ENCODE measurements at places on chromosomes 1 and 21. TPM values are rescaled to one million over a fixed set of nuclear protein-coding genes. Genes with fewer than 3 reads are reported as not detected.

Gene PROK1
- total RNA-seq, result not detected

Gene TDRD10
- not detected for total RNA-seq

DNA sequence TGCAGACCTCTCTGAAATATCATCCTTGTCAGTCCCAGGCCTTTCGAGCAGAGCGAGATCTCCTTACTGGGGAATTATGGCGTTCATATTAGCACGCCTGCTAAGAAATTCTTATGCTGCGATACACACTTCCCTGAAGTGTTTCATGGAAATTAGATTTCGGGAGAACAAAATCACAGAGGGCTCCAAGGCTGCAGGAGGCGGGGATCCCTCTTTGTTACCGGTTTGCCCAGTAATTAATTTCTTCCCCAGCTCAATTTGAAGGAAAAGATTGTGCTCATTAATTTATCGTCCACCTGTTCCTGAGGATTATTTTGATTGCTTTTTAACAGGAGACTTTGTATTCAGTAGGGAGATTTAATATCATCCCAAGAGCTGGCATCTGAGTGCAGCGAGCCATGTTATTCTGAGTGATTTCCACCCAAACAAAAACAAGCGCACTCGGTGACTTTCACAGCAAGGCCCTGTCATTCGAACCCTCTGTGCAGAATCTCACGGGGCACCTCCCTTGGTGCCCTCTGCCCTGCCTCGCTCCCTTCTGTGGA, 202.3 kb upstream of the GALNT2 start:
- no peak for DNase-seq

DNA sequence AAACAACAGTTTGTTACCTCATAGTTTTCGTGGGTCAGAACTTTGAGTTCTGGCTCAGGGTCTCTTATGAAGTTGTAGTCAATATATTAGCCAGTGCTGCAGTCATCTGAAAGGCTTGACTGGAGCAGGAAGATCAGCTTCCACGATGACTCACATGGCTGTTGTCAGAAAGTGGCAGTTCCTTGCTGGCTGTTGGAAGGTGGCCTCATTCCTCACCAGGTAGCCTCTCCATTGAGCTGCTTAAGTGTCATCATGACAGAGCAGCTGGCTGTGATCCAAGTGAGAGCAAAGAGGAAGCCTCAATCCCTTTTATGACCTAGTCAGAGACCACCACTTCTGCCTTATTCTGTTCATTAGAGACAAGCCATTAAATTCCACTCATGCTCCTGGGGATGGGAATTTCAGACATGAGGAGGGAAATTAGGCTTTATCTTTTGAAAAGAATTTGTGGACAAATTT, 5.6 kb downstream of the OSBPL9 start:
- DNase-seq, result peak; percentile 82

Gene PRR9
- not detected for total RNA-seq

DNA sequence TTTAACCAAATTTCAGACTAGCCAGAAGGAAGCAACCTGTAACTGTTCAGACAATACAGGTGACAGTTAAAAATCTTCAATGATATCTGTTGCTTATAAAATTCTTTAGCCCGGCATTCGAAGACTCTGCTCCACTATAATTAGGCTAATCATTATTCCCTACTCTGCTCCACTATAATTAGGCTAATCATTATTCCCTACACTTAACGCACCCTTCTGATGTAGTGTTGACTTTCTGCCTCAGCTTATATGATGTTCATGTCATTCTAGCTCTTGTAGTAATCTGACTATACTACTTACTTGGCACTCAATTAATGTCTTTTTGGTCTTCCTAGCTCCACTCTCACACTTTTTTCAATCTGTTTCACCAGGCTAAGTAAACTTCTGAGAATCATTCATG, 13.3 kb downstream of the TESK2 start:
- DNase-seq, result no peak

Gene SHISA4
- 56.1 TPM for total RNA-seq

Gene CELA2A
- total RNA-seq, result not detected

Gene NTRK1
- total RNA-seq, result 0.10 TPM

Gene STIL
- 34.3 TPM for total RNA-seq

- no peak for DNase-seq
These were observed 228.6 kb downstream of the DSCAM start for GRCh38 chr21:40618191-40618973.

- no peak for DNase-seq
These were observed 28.2 kb downstream of the RUNX1 start for GRCh38 chr21:35020902-35021301.

DNA sequence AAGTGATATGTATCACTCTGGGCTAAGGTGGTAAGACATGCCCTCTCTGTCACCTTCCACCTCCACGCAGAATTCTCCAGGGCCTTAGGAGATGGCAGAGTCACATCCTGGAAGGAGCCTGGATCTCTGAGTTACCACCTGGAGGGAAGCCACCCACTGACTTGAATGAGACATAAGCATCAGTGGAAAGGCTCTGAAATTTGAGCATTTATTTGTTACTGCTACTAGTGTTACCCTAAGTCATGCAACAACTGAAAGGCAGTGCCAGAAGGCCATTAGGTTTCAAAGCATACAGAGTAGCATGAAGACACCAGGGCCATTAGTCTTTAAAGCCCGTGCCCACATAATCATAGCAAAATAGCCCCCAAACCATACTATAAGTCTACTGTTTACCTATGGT, 230.3 kb upstream of the IRF2BP2 start:
- no peak for DNase-seq

GRCh38 chr1:22749503-22749902, 38.9 kb downstream of the EPHB2 start:
- DNase-seq, result no peak

Gene CIART
- total RNA-seq, result 15.6 TPM

DNA sequence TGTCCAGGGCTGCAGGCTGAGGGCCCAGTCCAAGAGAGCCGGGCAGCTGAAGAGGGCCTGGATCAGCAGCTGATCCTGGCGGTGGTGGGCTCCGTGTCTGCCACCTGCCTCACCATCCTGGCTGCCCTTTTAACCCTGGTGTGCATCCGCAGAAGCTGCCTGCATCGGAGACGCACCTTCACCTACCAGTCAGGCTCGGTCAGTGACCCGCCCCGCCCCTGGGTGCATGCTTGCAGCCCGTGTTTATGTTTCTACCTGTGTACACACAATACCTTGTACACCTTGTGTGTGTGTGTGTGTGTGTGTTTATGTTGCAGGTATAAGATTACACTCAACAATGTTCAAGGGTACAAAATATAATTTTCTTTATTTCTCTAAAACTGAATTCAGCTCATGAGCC, 13.0 kb downstream of the TIE1 start:
- no peak for DNase-seq

DNA sequence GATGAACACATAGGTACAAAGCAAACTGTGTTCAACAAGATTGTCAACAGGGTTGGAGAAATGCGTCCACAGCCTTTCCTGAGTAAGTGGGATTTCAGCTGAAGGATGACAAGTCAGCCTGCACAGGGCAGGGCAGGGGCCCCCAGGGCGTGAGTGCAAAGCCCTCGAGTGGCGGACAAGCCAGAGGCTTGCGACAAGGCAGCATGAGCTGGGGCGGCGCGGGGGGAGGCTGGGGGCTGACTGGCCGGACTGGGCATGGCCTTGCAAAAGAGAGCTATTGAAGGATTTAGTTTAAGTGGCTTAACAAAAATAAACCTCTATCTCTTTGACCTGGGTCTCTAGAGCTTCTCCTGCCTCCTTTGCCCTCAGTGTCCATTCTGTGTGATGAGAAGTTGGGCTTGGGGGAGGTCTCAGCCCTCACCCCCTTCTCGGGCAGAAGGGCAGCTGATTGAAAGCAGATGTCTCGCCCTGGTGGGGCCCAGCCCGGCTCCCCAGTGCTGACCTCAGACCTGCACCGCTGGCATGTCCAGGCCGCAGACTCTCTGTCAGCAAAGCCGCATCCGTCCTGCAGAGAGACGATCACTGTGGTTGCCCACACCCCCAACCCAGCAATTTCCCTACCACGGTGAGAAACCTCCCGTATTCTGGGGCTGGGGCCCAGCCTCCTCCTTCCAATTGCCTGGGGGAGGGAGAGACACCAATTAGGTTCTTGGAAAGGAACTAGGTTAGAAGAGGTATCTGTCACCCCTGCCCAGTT, 24.3 kb upstream of the EPS8L3 start:
- DNase-seq, result no peak

GRCh38 chr1:156886583-156887281, 6.8 kb upstream of the PEAR1 start:
- DNase-seq, result no peak

DNA sequence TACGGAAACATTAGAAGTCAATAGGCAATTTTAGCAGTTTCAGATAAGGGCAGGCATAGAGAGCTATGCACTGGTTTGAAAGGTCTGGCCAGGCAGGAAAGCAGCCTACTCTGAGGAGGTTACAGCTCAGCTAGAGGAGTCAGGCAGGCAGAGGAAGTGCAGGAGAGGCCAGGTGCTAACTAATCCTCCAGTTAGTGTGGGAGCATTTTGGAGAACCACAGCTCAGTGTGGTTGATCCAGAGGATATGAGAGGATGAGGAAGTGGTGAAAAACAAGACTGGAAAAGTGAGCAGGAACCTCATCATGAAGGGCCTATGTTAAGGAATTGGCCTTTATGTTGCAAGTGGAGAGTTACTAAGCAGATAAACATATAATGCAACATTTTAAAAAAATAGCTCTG, 282.4 kb upstream of the SGIP1 start:
- peak; percentile 47 for DNase-seq

Gene CACNA1S
- total RNA-seq, result not detected

GRCh38 chr1:184298440-184299405, 88.1 kb upstream of the C1orf21 start:
- no peak for DNase-seq

Gene GBP1
- total RNA-seq, result 18.7 TPM

Gene ZNF593OS
- total RNA-seq, result not detected

Gene CD247
- not detected for total RNA-seq

Gene VAV3
- total RNA-seq, result 23.7 TPM

GRCh38 chr1:48039088-48040054, 42.2 kb upstream of the TRABD2B start:
- no peak for DNase-seq

GRCh38 chr1:47758341-47759250, 238.6 kb downstream of the TRABD2B start:
- DNase-seq, result no peak

DNA sequence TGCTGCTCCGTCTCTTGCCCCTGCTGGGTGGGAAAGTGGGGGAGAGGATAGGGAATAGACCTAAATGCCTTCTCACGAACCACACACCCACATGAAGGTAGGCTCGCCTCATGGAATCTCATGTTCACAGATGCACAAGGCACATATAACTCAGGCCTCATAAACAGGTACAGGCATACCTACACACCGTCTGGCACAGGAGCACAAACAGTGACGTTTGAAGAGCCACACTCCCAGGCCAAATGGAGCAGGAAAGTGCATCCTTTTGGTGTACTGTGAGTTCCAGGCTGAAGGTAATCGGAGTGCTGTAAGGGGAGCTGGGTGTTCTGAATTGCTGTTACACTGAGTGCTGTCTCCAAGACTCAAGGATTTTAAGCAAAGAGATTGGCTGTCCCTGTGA, 13.1 kb downstream of the UTP11 start:
- no peak for DNase-seq

DNA sequence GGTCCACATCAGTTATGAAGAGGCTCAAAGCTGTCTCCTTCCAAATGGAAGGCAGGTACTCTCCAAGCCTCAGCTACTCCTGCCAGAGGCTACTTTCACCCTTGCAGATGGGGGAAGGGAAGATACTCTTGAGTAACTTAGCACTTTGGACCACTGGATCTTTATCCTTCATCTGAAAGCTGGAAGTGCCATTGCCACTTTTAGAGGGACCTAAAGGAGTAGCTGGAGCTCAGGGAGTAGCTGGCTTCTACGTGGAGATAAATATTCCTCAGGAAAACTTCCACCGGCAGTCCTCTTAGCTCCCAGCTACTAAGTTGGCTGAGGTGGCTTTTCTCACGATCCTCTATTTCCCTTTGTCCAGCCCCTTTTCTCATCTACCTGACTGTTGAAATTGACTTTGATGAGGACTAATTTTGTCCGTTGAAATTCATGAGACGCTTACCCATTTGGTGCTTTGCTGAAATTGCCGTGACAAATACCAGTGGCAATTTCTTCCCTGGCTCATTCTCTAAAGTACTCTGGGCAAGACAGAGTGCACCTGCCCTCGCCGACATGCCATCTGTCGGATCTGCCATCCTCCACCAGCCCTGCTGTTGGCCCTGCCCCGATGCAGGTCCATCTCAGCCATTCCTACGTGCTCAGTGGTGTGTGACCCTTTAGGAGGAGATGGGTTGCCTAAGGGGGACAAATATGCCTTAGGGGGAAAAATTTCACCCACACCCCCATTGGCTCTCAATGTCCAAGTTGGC, 13.6 kb downstream of the IGSF21 start:
- no peak for DNase-seq

DNA sequence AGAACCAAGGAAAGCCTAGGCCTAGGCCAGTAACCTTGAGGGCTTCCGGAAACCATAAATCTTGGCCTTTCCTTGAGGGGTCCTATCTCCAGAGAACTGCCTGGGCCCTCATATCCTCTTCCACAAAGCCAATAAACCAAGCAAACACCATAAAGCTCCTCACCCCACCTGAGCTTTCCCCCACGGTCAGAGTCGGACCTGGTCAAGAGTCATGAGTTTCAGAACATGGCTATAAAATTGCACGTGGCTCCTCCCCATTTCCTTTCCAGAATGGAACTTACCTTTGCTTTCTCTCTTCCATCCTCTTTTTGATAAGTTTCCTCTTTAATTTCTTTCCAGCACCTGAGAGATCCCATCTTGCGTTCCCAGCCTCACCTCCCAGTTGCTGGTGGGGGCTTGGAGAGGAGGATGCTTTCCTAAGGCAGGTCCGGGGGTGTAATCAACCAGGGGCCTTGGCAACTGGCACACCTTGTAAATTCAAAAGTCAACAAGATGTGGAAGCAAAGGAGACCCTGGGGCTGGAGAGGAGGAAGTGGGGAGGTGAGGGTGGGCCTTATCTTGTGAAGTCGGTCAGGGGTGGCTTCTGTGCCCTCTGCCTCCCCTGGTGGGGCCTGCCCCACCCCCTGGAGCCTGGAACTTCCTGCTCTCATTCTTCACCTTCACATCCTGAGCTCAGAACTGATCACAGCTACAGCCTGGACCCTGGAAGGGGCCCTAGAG, 259.9 kb downstream of the FOXD2 start:
- DNase-seq, result no peak
